Glutamatergic neuron (in vitro differentiated cells): ENCODE measurements at places on chromosomes 3 and 15. TPM values are rescaled to one million over a fixed set of nuclear protein-coding genes. Genes with fewer than 3 reads are reported as not detected.

GRCh38 chr15:50751394-50751793 is 14.1 kb downstream of the SPPL2A start:
- no peaks in the 10 kb centered on the region for H3K27me3 ChIP-seq
- no peaks in the 10 kb centered on the region for H3K4me1 ChIP-seq
- H3K27ac ChIP-seq: no peak overlapping the region
- DNase-seq: no peak
- H3K4me3 ChIP-seq: no peak overlapping the region

DNA sequence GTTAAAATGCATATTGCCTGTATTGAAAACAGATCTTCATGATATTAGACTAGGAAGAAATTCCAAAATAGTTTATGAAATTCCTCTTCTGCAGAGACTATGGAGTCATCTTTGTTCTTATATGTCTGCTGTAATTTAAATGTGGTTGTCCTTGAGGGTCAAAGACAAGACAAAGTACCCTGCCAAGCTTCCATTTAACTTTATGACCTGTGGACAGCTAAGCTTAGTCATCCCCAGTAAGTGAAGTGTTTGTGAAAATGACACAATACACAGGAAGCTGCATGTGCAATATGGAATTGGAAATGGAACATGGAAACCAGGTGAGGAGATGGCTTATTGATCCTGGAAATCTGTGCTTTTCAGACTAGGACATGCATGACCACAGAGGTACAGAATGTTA is 68.5 kb upstream of the GBE1 start:
- H3K36me3 ChIP-seq: no peaks in the 10 kb centered on the region
- H3K27ac ChIP-seq: no peak overlapping the region
- DNase-seq: no peak
- no peak overlapping the region for H3K4me3 ChIP-seq
- H3K4me1 ChIP-seq: no peaks in the 10 kb centered on the region

The MAP1A gene
- total RNA-seq: 301 TPM

The WDR93 gene
- not detected for total RNA-seq

The LRTM1 gene
- not detected for total RNA-seq
